ENCODE measurements at places on chromosomes 3 and 15.

- DNase-seq: no peak
Observed at GRCh38 chr15:27599034-27599433, 500.1 kb downstream of the OCA2 start.

GRCh38 chr3:64438812-64439211 is 213.5 kb upstream of the PRICKLE2 start:
- DNase-seq: no peak

DNA sequence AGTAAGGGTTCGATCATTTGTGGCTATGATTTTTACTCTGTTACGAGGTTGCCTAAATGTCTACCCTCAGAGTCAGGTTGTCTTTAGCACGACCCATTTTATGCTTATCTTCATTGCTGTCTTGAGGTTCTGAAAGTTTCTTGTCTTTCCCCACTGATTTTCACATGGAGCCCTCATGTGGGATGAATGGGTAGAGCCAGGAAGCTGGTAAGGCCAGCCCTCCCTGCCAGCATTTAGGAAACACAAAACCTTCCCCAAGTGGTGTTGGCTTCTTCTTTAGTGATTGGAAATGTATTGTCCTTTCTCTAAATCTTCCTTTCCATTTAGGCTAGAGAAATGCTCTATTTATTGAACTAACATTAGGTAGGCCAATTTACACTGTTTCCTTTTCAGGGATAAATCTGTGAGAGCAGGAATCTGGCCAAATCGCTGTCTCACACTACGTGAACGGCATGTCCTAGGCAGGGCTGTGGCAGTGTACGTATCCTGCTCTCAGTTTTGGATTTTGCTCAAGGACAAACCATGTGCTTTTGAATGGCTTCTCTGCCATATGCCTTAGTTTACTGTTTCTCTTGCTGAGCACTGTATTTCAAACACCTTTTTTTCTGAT is 43.7 kb downstream of the MYZAP start:
- DNase-seq: no peak

GRCh38 chr3:63993653-63994079 is 29.6 kb downstream of the PSMD6 start:
- no peak for DNase-seq

DNA sequence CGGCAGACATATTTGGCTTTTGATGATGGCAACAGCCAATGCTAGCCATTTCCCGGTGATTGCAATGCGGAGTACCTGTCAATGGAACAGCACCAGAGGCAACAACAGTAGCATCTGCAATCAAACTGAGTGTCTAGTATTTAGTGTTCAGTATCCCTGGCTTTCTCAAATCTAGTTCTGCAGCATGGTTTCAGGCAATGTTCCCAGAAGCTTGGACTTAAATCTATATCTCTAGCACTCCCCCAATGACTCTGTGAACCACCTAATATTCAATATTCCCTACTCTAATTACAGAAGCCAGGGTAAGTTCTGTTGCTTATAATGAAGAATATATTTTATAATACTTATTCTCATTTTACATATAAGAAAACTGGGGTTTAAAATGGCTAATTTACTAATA is 48.2 kb downstream of the TBL1XR1 start:
- no peak for DNase-seq

DNA sequence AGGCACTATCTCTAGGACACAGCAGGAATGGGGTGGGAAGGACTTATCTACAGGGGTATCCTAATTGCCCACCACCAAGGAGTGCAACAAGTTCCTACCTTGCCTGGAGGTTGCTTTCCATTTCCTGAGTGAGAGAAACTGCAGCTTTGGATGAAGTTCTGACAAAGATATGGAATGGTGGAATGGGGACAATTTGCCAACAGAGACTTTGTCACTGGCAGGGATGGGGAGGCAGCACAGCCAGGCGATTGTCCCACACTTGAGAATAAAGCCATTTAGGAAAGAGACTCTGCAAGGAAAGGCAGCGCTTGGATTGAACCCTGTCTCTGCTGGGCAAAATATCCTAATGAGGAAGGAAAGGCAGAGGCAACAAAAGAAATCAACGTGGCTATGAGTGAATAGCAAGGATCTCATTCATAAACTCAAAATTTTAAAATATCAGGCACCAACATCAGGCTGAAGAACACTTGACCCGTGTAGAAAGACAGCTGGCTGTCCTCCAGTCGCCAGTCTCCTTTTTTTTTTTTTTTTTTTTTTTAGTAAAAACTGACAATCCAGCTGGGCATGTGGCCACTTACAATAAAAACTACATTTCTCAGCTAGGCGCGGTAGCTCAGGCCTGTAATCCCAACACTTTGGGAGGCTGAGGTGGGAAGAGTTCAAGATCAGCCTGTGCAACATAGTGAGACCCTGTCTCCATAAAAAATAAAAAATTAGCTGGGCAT is 31.6 kb upstream of the PDE8A start:
- no peak for DNase-seq

DNA sequence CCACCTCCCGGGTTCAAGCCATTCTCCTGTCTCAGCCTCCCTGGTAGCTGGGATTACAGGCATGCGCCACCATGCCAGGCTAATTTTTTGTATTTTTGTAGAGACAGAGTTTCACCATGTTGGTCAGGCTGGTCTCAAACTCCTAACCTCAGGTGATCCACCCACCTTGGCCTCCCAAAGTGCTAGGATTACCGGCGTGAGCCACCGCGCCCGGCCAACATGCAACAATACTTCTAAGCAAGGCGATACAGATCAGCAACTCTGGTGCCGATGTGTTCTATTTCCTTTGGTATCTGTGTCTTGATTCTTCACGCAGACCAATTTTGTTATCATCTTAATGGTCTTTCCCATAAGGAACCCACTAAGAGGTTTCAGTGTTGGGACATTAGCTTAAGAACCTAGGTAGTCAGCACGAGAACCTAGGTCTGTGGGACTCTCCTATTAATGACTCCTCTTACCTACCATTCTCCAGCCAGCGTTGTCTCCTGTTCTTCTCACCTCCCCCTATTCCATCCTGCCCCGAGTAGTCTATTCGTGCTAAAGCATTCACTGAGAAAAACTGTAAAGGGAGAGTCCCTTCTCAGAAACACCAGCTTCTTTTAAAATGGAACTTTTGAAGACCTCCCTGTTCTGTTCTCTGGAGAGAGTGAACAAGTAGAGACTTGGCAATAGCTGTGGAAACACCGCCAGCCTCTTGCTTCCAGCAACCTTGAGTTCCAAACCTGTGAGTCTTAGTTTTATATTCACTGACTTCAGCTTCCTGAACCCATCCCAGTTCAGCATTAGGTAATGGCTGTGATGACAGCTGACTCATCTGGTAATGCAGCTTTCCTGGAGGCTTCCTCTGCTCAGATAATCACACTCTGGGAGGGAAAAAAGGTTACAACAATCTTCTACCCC is 61.2 kb downstream of the TSC22D2 start:
- no peak for DNase-seq

GRCh38 chr3:97009427-97010019 is 195.1 kb downstream of the EPHA6 start:
- DNase-seq: no peak

DNA sequence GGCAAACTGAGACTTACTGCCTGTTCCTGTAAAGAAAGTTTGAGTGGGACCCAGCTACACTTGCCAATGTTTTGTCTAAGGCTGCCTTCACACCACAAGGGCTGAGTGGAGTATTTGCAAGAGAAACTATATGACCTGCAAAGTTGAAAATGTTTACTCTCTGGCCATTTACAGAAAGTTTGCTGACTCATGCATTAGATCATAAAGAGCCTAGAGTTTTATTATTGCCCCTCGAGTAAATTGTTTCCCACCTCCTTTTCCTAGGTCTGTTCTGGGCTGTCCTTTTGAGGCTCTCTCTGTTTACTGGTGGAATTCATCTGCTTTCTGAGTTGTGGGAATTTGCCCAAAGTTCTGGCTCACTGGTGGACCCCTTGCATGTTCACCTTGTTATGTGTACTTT is 6.7 kb upstream of the PROK2 start:
- no peak for DNase-seq

DNA sequence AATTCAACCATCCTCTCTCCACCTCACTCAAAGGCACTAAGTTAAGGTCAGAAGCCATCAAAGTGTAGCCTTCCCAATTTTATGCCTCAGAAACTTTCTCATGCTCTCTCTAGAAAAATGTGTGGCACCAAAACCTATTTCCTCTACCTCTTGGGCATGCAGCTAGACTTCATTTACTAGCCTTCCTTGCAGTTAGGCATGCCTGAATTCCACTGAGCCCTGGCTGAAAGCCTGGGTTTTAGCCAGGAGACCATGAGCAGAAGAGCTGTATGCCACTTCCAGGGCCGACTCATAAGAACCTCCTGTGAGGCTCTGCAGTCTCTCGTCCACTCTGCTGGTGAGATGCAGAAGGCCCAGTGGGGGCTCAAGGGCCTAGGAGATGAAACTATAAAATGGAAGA is 145.0 kb downstream of the MYLK start:
- no peak for DNase-seq

GRCh38 chr3:63624941-63625560 is 27.4 kb upstream of the SNTN start:
- no peak for DNase-seq

GRCh38 chr3:106425026-106425425 is 556.2 kb upstream of the CBLB start:
- DNase-seq: no peak

GRCh38 chr3:8450618-8451017 is 51.0 kb upstream of the LMCD1 start:
- DNase-seq: no peak

DNA sequence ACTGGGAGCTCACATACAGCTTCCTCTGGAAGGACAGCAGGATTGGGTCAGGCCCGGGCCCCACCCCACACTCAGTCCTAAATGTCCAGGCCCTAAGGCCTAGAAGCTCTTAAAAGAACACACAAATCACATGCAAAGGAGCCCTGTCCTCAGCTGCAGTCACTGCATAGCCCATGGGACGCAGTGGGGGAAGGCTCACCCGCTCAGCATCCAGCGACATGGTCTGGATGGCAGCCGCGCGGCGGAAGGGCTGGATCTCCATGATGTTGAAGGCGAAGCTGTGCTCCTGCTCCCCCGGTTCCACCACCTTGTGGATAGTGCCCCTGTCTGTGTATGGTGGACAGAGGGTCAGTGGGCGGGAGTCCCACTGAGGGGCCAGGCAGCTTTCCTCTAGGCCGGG is 22.1 kb downstream of the SEMA7A start:
- DNase-seq: no peak

DNA sequence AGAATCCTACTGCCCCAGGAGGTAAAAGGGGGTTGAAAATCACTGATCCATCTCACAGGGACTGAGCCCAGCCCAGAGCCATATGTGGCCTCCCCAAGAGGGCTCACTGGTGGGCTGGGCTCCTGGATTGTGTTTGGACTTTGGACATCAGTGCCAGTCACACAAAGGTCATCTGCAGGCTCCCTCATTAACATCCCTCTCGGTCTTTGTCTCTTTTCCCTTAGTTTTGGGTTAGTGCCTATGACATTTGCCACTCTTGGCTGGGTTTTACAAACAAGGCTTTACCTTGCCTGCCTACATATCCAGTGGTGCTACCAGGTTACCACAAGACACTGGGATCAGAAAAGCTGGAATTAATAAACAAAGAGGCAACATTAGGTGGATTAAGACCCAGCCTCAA is 27.9 kb downstream of the IFT122 start:
- no peak for DNase-seq
